ENCODE measurements at places on chromosomes 11 and 22. TPM values are rescaled to one million over a fixed set of nuclear protein-coding genes. Genes with fewer than 3 reads are reported as not detected.

- DNase-seq, result no peak
Measured at GRCh38 chr11:65448418-65449105, 26.0 kb downstream of the NEAT1 start.

Gene KCNQ1
- 10.6 TPM for total RNA-seq

Gene RIMBP3B
- total RNA-seq, result 0.24 TPM

- DNase-seq, result no peak
Measured at GRCh38 chr22:22657712-22658111, 13.3 kb downstream of the GGTLC2 start.

Gene BARX2
- 3.2 TPM for total RNA-seq

- no peak for DNase-seq
Measured at GRCh38 chr22:37007651-37008050, 11.6 kb downstream of the TST start.

- DNase-seq, result no peak
Measured at GRCh38 chr11:120827198-120827597, 196.7 kb upstream of the TBCEL start.

Data from activated naive CD4-positive, alpha-beta T cell treated with anti-CD3 and anti-CD28 coated beads for 36 hours (primary cell).